ENCODE measurements at places on chromosomes 7 and 10.

- no peak for DNase-seq
These were observed 10.7 kb downstream of the CEP41 start for GRCh38 chr7:130430115-130430514.

DNA sequence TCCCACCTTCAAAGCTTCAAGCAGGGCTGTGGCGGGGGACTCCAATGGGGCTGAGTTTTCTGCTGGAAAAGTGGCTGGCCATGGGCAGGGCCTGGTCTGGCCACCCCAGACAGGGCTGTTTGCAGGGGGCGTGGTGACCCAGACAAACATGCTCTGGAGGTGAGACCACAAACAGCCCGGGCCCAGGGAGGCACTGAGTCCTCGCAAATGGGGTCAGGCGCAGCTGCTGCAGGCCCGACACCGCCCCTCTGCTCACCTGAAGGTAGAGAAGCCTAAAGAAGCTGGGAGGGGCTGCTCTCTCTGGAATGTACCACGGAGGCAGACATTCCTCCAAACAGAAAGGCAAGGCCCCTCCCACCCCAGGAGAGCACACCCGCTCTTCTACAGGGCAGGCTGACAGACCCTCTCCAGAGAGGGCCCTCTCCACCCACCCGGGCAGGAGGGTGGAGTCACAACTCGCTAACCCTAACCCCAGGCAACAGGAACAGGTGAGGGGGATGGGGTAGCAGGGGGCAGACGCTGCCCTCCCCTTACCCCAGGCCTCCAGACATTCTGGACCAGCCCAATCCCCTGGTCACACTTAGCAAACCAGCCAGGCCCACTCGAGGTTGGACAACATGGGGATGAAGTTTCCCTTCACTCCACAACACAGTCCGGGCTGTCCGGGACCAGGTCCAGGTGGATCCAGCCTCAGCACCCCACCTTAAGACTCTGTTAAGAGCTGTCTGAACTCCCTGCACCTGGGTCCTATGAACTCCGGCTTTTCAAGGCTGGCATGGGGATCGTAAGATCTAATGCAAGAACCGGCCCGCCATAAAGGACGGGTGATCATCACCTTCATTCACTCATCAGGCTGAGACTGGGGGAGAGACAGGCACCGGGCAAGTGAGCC, 32.3 kb downstream of the OAT start:
- DNase-seq = no peak

DNA sequence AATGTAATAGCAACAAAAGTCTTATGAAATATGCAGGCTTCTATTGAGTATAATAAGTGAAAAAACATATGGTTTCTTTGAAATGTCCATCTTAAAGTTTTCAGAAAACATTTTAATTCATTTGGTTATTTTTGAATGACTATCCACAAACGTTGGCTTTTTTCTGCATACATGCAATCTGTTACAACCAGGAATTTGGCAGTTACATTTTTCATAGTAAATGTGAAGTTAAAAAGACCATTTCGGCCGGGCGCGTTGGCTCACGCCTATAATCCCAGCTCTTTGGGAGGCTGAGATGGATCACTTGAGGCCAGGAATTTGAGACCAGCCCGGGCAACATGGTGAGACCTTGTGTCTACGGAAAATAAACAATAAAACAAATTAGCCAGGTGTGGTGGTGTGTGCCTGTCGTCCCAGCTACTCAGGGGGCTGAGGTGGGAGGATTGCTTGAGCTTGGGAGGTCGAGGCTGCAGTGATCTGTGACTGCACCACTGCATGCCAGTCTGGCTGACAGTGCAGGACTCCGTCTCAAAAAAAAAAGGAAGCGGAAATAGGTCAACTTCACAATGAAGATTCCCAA, 73.9 kb upstream of the NMT2 start:
- DNase-seq = no peak

DNA sequence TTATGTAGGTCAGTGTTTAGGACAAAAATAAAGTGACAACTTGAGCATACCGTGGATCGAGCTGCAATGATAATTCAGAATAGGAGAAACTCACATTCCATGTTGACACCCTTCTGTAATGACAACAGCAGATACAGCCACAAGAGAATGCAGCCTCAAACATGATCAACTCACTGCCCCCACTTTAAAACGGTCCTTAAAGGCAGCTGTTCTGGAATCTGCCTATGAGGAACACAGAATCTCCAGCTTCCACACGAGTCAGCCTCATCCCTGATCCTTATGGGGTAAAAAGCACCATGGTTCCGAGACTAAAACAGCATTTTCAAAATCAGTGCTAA, 32.5 kb upstream of the DAGLB start:
- DNase-seq = no peak
